Metanephros (tissue), 2 donors: ENCODE measurements at places on chromosomes 3 and 15. TPM values are rescaled to one million over a fixed set of nuclear protein-coding genes. Genes with fewer than 3 reads are reported as not detected.

TMC3 gene
- not detected for total RNA-seq

BFSP2 gene
- not detected for total RNA-seq

VEPH1 gene
- 47.6 TPM for total RNA-seq

RBPMS2 gene
- 1.4 TPM for total RNA-seq

WNT5A gene
- 84.9 TPM for total RNA-seq

RAD51 gene
- total RNA-seq = 2.7 TPM

CADPS gene
- 5.4 TPM for total RNA-seq

CHRNA5 gene
- total RNA-seq = 2.2 TPM
